ENCODE measurements at places on chromosomes 5 and 9.

GRCh38 chr5:1593903-1594356, 70.2 kb upstream of the LPCAT1 start:
- DNase-seq, result no peak

GRCh38 chr5:5702934-5703333, 280.5 kb downstream of the ICE1 start:
- DNase-seq, result no peak

DNA sequence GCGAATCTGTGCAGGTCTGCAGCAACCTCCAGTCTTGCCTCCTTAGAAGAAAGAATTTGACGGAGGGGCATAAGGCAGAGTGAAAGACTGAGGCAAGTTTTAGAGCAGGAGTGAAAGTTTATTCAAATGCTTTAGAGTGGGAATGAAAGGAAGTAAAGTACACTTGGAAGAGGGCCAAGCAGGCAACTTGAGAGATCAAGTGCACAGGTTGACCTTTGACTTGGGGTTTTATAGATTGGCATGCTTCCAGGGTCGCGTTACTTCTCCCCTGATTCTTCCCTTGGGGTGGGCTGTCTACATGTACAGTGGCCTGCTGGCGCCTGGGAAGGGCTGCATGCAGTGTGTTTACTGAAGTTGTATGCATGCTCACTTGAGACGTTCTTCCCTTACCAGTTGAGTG, 127.2 kb upstream of the FER start:
- DNase-seq, result no peak

DNA sequence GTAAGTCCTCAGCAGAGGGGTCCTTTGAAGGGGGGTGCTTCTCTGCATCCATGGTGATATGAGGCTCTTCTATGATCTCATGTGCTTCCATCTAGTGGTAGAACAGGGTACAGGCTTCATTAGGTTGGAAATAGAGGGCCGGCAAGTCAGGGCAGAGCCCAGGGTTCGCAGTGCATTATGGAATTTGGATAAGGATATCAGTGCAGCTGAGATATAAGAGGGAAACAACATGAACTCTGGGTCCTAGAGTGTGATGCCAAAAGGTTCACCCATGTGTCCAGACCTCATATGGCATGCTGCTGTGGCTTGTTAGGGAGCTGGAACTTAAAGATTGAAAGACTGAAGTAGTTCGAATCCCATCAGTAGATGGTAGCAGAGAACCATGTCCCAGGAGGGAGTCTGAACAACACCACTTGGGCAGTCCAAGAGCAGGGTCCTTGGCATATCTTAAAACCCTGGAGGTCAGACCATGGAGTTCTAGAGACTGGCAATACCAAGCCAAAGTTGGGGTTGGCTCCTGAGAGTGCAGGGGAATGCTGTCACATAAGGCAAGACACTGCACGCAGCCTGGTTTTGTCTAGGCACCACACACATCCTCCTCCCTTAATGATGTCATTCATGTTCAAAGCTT, 2.3 kb downstream of the FAM221B start:
- peak; percentile 83 for DNase-seq

- DNase-seq, result no peak
Measured at GRCh38 chr9:120890320-120891244, 13.6 kb upstream of the PHF19 start.

Data from choroid plexus epithelial cell (primary cell).